ENCODE measurements at places on chromosomes 16 and 17.

GRCh38 chr17:47289302-47289701 lies 34.5 kb upstream of the EFCAB13 start:
- peaks cover 7% of the 10 kb centered on the region for H3K4me1 ChIP-seq
- H3K4me3 ChIP-seq: no peak overlapping the region
- H3K27ac ChIP-seq: no peak overlapping the region
- peaks cover 4% of the 10 kb centered on the region for H3K36me3 ChIP-seq
- no peaks in the 10 kb centered on the region for H3K27me3 ChIP-seq
- DNase-seq: no peak

GRCh38 chr17:47866941-47867340 lies 16.0 kb upstream of the SP6 start:
- H3K4me1 ChIP-seq: peaks cover 6% of the 10 kb centered on the region
- no peaks in the 10 kb centered on the region for H3K36me3 ChIP-seq
- H3K27ac ChIP-seq: no peak overlapping the region
- peak; percentile 27 for DNase-seq
- H3K27me3 ChIP-seq: peaks cover 26% of the 10 kb centered on the region

- H3K27ac ChIP-seq: no peak overlapping the region
- no peaks in the 10 kb centered on the region for H3K27me3 ChIP-seq
- no peak overlapping the region for H3K4me3 ChIP-seq
- H3K4me1 ChIP-seq: peaks cover 3% of the 10 kb centered on the region
These were observed 6.8 kb upstream of the CYB5B start for GRCh38 chr16:69417520-69418199.

- H3K4me1 ChIP-seq: no peaks in the 10 kb centered on the region
- H3K27ac ChIP-seq: no peak overlapping the region
- H3K4me3 ChIP-seq: no peak overlapping the region
- no peaks in the 10 kb centered on the region for H3K27me3 ChIP-seq
These were observed 12.2 kb downstream of the MLLT6 start for GRCh38 chr17:38717139-38717745.

GRCh38 chr17:61475726-61476125 lies 23.5 kb downstream of the TBX4 start:
- no peaks in the 10 kb centered on the region for H3K27me3 ChIP-seq
- peak overlapping the region; percentile 75 for H3K27ac ChIP-seq
- peaks cover 53% of the 10 kb centered on the region for H3K4me1 ChIP-seq
- no peak for DNase-seq

GRCh38 chr17:41975099-41976083 lies 8.8 kb downstream of the CNP start:
- no peak overlapping the region for H3K4me3 ChIP-seq
- no peaks in the 10 kb centered on the region for H3K27me3 ChIP-seq
- H3K4me1 ChIP-seq: peaks cover 6% of the 10 kb centered on the region
- H3K36me3 ChIP-seq: peaks cover 26% of the 10 kb centered on the region
- DNase-seq: peak; percentile 58
- peak overlapping the region; percentile 23 for H3K27ac ChIP-seq
